Muscle of back (tissue), 13 donors: ENCODE measurements at places on chromosomes 3 and 15. TPM values are rescaled to one million over a fixed set of nuclear protein-coding genes. Genes with fewer than 3 reads are reported as not detected.

The LSMEM2 gene
- polyA plus RNA-seq = 27.6 TPM

The RTP1 gene
- polyA plus RNA-seq = 0.39 TPM

- DNase-seq = no peak
Measured at GRCh38 chr3:110093812-110094401, 756.6 kb upstream of the DPPA4 start.

DNA sequence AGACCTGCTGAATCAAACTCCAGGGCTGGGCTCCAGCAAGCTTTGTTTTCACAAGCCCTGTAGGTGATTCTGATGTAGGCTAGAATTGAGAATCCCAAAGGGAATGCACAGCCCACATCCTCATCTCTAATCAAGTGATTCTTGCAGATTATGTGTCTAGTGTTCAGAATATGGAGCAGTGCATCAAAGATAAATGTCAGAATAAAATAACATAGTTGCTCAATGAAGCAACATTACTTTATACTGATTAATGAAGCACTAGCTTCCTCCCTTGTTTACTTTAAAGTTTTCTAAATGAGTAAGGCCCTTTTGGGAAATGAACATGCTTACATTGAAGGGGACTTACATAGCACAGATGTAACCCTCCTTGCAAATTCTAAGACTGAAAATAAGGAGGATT, 39.2 kb downstream of the NUP210 start:
- no peak for DNase-seq
